ENCODE measurements at places on chromosomes 4 and X. TPM values are rescaled to one million over a fixed set of nuclear protein-coding genes. Genes with fewer than 3 reads are reported as not detected.

- H3K36me3 ChIP-seq: peaks cover 4% of the 10 kb centered on the region
- H3K27me3 ChIP-seq: no peaks in the 10 kb centered on the region
- no peak overlapping the region for H3K4me3 ChIP-seq
Measured at GRCh38 chrX:79524642-79525041, 157.5 kb upstream of the ITM2A start.

DNA sequence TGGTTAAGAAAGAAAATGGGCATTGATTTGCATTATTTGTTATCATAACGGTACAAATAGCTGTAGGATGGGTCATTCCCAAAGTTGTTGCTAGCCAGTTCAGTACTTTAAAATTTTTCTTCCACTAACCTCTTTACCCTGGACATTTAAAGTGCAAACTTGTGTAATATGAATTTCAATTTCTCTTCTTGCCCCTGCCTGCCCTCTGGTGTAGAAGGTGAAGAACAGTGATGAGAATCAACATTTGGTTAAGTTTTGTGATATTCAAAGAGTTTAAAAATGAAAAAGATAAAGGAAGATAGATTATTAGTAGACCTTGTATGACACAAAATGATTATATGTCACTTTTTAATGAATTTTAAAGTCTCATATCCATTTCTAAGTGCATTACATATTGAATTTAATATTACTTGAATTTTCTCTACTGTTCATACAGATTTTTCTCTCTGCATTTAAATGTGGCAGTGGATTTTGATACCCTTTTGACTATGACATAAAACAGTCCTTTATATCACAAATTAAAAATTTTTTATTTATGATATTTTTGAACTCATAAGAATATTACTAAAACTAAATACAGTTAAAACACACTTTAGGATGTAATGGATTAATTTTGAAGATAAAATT lies 337.7 kb downstream of the BMPR1B start:
- peaks cover 36% of the 10 kb centered on the region for H3K4me1 ChIP-seq
- H3K4me3 ChIP-seq: no peak overlapping the region
- no peaks in the 10 kb centered on the region for H3K27me3 ChIP-seq

Gene CCDC158
- total RNA-seq: not detected

Gene STARD8
- 1.8 TPM for total RNA-seq

DNA sequence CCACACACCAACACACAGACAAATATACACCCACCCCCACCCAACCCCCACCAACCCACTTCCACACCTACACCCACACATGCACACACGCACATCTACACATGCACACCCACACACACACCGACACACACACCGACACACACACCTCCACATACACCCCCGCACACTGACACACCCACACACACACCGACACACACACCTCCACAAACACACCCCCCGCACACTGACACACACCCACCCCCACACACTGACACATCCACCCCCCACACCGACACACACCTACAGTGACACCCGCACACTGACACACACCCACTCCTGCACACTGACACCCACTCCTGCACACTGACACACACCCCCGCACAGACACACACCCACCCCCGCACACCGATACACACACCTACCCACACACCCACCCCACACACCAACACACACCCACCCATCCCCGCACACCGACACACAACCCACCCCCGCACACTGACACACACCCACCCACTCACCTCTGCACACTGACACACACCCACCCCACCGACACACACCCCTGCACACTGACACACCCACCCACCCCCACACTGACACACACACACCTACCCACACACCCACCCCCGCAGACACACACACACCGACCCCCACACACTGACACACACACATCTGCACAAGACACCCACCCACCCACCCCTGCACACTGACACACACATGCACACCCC lies 31.1 kb downstream of the FGFRL1 start:
- no peak overlapping the region for H3K27ac ChIP-seq
- H3K4me3 ChIP-seq: no peak overlapping the region
- DNase-seq: no peak
- no peaks in the 10 kb centered on the region for H3K36me3 ChIP-seq
- H3K4me1 ChIP-seq: peaks cover 16% of the 10 kb centered on the region
- no peaks in the 10 kb centered on the region for H3K27me3 ChIP-seq

Gene EDA2R
- 3.6 TPM for total RNA-seq

Gene FGD1
- 34.0 TPM for total RNA-seq

DNA sequence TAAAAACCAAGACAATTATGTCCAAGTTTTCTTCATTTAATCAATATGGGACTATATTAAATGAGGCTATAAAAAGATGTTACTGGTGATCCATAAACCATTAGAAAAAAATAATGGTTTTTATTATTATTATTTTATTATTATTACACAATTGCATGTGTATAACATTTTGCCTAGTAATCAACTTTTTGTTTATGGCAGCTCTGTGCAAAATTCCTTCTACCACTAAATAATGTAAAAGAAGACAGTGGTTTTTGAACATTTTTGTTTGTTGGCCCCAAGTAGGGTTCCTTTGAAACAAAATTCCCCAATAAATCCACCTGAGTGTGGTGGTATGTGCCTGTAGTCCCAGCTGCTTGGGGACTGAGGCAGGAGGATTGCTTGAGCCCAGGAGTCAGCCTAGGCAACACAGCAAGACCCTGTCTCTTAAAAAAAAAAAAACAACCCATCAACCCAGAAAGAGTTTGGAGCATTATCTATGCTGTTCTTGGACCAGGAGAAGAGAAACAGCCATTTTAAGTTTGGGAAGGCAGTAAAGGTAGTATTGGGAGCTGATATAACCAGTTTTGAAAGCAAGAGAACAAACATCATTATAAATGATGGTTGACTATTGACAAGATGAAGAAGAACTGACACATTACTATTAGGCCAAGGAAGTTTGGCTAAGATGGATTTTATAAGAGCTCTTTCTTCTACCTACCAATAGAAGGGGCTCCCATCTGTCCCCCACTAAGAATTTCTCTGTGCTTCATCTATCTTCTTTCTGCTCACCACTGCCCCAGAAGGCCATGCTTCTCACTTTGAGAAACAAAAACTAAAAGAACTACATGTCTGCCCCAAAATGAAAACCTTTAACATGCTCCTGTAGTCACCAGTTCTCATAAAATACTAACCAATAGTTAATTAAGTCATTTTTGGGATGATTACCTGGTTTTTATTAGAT lies 2.2 kb downstream of the TMEM156 start:
- H3K4me1 ChIP-seq: no peaks in the 10 kb centered on the region
- H3K27me3 ChIP-seq: no peaks in the 10 kb centered on the region
- DNase-seq: no peak
- no peak overlapping the region for H3K4me3 ChIP-seq
- H3K36me3 ChIP-seq: no peaks in the 10 kb centered on the region

Gene NUDT11
- 39.8 TPM for total RNA-seq

GRCh38 chr4:57091657-57092162 lies 18.5 kb downstream of the IGFBP7 start:
- H3K36me3 ChIP-seq: no peaks in the 10 kb centered on the region
- H3K4me1 ChIP-seq: peaks cover 4% of the 10 kb centered on the region
- no peak overlapping the region for H3K27ac ChIP-seq
- DNase-seq: no peak
- H3K27me3 ChIP-seq: no peaks in the 10 kb centered on the region

DNA sequence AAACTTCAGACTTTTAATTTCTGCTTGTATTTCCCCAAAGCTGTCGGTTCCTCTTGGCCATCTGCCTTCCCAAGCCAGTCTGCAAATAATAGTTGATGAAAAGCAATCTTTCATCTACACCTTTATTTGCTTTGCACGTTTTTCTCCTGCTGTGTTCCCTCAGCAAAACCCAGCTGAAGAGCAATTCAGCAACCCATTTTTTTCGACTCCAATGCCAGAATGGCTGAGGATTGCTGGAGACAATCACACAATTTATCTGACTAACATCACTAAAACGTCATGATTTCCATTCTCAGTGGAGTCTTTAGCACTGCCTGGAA lies 94.3 kb downstream of the GPRIN3 start:
- H3K27me3 ChIP-seq: no peaks in the 10 kb centered on the region
- H3K4me3 ChIP-seq: no peak overlapping the region
- H3K4me1 ChIP-seq: no peaks in the 10 kb centered on the region
- no peak for DNase-seq
- H3K27ac ChIP-seq: no peak overlapping the region

DNA sequence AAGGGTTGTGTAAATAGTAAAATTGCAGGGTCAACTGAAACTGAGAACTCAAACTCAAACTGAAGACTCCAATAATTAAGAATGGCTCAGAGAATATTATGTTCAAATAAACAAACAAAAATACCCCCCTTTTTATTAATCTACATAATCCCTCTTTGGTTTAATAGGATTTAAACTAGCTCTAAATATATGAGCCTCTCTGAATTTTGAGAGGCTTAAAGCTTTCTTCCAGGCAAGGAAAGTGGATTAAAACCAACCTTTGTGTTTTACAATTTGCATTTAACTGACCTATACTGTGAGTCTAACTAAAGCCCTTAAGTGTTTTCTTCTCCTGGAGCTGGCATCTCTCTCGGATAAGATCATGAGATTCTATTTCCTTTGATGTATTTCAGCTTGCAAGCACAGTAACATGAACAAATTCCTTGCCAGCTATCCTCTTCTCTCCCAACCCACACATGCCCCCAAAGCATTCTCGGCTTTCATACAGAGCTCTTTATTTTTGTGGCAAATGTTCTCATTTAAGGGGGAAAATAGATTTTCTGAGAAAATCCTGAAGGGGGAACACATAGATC lies 1310.8 kb upstream of the AGA start:
- no peak for DNase-seq
- H3K36me3 ChIP-seq: no peaks in the 10 kb centered on the region
- peaks cover 13% of the 10 kb centered on the region for H3K4me1 ChIP-seq
- H3K27me3 ChIP-seq: no peaks in the 10 kb centered on the region
- H3K27ac ChIP-seq: peak overlapping the region; percentile 87
- H3K4me3 ChIP-seq: no peak overlapping the region

DNA sequence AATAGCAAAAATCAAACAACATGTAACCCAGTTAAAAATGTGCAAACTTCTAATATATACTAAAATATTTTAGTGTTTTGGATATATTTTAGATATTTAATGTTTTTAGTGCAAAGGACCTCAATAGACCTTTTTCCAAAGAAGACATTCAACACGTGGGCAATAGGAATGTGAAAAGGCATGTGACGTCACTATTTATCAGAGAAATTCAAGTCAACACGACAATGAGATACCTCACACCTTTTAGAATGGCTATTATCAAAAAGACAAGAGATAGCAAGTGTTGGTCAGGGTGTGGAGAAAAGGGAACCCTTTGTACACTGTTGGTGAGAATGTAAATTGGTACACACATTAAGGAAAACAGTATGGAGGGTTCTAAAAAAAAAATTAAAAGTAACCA lies 115.6 kb upstream of the FAM47B start:
- H3K27me3 ChIP-seq: no peaks in the 10 kb centered on the region
- no peak overlapping the region for H3K27ac ChIP-seq

DNA sequence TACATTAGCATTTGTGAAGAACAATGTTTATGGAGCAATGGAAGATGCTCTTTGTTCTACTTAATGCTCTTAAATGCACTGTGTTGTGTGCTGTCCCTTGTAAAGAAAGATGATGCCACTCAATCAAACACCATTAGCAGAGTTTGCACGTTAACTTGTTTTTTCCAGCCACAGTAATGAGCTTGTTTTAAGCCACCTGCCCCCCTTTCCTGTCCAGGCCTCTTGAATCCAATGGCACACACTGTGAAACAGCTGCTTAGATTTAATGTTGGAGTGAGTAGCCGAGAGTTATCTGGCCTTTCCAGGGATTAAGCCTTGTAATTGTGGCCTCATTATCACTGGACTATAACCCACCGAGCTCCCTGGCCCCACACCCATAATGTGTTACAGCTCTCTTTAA lies 86.0 kb downstream of the PAK3 start:
- DNase-seq: no peak
- peaks cover 4% of the 10 kb centered on the region for H3K36me3 ChIP-seq
- H3K27ac ChIP-seq: no peak overlapping the region
- H3K4me1 ChIP-seq: peaks cover 14% of the 10 kb centered on the region

GRCh38 chrX:153537080-153537479 lies 19.6 kb downstream of the ATP2B3 start:
- no peak for DNase-seq
- H3K4me1 ChIP-seq: no peaks in the 10 kb centered on the region
- H3K36me3 ChIP-seq: no peaks in the 10 kb centered on the region
- no peaks in the 10 kb centered on the region for H3K27me3 ChIP-seq
- H3K27ac ChIP-seq: no peak overlapping the region

Gene SYNPO2
- 0.07 TPM for total RNA-seq

GRCh38 chrX:39492497-39493162 lies 605.1 kb downstream of the BCOR start:
- H3K4me3 ChIP-seq: no peak overlapping the region
- no peak for DNase-seq
- H3K27me3 ChIP-seq: no peaks in the 10 kb centered on the region

DNA sequence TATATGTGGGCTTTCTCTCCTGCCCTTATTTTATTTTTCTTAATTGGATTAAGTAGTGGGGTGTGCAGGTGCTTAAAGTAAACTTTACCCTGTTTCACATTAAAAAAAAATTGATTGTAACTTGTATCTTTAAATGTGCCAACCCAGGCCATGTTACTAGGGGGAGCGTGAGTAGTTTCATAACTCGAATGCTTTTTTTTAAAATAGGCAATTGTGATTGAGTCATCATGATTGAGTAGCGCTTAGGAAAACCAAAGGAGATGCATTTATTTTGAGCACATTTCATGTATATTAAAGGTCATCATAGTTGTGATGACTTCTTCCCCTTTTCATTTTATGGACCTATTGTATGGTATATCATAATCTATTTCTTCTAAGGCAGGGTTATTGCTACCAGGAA lies 32.2 kb downstream of the GPAT3 start:
- no peaks in the 10 kb centered on the region for H3K27me3 ChIP-seq
- DNase-seq: no peak
- no peaks in the 10 kb centered on the region for H3K36me3 ChIP-seq
- H3K4me1 ChIP-seq: no peaks in the 10 kb centered on the region

Gene XAGE2
- total RNA-seq: not detected

DNA sequence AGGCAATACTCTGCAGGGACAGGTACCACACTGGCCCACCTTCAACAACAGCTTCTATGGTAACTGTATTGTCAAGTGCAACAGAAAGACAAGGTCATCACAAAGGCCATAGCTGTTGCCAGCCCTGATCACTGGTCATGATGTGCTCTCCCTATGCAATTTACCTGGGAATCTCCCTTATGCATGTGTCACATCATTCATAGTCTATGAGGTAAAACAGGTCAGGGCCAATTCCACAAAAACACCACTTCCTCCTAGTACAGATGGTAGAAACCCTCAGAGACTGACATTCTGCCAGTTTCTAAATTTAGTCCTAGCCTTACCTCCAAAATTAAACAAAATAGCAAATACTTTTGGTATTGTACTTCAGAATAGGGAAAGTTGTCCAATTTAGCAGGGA lies 132.8 kb downstream of the MGST2 start:
- H3K4me3 ChIP-seq: no peak overlapping the region
- H3K36me3 ChIP-seq: no peaks in the 10 kb centered on the region
- no peak for DNase-seq
- no peak overlapping the region for H3K27ac ChIP-seq

DNA sequence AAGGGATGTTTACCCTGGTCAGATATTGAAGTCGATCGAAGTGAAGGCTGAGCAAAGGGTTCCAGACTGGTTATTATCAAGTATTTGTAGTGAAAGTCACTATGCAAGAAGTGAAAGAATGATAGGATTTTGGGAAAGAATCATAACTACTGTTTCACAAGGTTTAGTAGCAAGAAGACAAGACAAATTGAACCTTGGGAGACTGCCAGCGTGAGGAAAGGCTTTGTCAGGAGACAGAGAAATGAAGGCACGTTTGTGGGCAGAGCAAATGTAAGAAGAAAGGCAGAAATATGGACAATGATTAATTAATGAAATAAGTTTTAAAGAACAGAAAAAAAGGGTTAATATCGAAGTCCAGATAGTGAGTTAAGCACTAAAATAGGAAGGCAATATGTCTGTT lies 456.8 kb downstream of the TRIML1 start:
- no peak overlapping the region for H3K27ac ChIP-seq
- no peak overlapping the region for H3K4me3 ChIP-seq
- H3K36me3 ChIP-seq: no peaks in the 10 kb centered on the region
- H3K27me3 ChIP-seq: no peaks in the 10 kb centered on the region

Gene PPP1R2C
- total RNA-seq: not detected

Measured in neural crest cell (in vitro differentiated cells).